ENCODE measurements at places on chromosomes 3 and 15. TPM values are rescaled to one million over a fixed set of nuclear protein-coding genes. Genes with fewer than 3 reads are reported as not detected.

Gene LNP1
- total RNA-seq: 2.2 TPM

Gene PCSK6
- total RNA-seq: 0.40 TPM

Gene PATL2
- total RNA-seq: not detected

Gene C2CD4A
- 0.10 TPM for total RNA-seq

Gene ULK3
- 24.5 TPM for total RNA-seq

Gene SMCO1
- not detected for total RNA-seq

Gene CYP19A1
- not detected for total RNA-seq

Gene ROBO2
- total RNA-seq: 2.8 TPM

Gene SHC4
- total RNA-seq: 61.8 TPM

Gene SCN11A
- not detected for total RNA-seq

DNA sequence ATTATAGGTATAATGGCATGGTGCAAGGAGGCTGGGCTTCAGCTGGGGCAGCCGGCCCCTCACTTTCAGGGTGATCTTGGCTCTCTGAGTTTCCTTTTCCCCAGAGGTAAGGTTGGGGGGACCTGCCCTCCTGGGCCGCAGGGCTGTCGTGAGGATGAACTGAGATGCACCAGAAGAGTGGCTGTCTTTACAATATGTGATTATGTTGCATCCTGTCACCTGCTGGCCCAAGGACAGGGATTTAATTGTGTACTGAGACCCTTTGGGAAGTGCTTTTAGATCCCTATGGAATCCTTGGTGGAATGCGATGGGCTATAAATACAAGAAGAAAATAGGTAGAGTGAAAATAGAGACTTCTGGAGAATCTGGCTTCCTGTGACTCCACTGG lies 22.1 kb downstream of the ANAPC13 start:
- no peak for DNase-seq

DNA sequence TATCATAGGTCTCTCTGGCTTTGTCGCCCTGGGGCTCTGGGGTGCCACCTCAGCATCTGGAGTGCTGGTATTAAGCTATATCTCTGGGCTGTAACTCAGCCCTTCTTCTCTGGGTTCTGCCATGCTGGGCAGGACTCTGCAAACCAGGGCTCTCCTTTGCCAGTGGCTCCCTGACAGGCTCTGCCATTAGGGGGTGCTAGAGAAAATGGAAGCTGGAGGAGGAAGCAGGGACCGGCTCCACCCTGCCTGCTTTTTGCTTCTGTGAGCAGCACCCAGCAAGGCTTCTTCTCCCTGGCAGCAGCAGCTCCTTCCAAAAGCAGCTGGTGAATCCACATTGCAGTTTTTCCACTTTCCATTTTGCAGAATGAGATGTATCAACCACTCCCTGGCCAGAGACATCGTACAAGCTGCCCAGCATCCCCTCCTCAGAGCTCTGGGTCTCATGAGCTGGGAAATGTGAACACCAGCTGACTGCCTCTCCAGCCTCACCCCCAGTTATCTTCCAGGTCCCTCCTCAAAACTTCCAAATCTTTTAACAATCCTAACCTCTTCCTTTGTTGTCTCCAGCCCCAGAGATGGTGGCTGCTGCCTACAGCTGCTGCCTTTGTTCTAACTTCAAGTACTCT lies 165.0 kb downstream of the ABHD5 start:
- no peak for DNase-seq

GRCh38 chr3:134559591-134559990 lies 73.7 kb downstream of the CEP63 start:
- DNase-seq: no peak

DNA sequence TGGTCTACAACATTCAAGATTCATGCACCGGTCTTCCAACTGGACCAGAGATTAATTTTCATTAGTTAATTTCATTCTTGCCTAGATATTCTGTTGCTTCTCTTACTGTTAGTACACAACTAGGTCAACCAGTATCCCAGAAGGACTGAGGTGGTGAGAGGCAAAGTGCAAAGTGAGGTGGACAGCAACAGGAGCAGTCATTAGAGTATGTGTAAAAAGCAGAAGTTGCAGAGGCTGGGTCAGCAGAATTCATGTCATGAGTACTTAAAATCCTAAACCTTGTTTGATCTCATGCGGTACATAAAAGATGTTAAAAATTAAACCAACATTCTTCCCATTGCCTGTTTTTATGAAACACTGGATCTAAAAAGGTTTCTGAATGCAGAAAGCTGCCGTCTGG lies 46.7 kb downstream of the PARP14 start:
- no peak for DNase-seq

DNA sequence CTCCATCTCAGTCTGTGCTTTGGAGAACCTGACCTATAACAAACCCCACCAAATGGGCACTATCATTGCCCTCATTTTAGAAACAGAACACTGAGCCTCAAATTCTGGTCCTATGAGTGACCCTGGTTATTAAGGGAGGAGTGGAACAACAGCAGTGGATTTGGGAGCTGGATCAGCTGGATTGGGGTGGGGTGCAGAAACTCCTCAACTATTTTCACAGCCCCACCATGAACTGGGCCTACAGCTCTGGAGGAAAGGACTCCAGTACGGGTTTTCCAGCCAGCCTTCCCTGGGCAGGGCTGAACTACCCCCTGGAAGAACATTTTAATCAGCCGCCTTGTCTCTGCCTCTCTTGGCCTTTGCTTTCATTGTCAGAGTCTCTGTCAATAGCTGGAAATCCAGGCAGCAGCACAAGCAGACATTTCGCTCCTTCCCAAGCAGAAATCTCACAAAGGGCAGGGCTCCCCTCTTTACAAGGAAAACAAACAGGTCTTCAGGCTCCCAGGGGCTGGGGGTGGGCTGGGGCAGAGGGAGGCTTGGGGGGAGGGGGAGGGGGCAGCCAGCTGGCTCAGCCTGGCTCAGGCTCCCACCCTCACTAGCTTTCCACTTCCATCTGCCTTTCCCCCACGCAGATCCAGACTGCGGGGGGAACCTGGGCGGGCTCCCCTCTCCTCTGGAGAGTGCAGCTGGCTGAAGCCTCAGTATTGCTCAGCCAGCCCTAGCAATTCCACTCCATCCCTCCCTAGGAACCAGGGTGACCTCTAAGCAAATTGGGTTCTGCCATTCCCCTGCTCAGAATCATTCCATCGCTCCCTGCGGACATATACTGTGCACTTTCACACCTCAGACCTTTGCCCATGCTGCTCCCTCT lies 13.7 kb upstream of the TLE3 start:
- DNase-seq: no peak

DNA sequence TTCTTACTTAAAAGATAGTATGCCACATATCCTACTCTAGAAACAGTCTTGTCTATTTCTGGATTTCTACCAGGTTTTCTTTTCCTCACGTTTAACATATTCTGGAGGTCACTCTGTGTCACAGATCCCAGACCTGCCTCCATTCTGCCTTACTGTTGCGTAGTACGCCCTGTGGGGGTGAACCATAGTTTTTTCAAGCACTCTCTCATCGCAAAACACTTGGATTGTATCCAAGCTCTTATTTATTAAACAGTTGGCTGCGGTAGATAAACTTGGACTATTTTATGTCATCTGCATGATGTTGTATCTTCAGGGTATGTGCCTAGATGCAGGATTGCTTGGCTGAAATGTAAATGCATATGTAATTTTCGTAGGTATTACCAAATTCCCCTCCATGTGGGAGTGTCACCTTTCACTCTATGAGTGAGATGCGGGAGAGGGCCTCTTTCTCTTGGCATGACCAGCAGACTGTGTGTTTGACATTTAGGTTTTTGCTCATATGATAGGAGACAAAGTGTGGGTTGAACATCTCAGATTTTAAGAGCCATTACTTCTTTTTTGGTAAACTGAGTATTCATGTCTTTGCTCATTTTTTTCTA lies 55.8 kb downstream of the ABTB1 start:
- DNase-seq: no peak

DNA sequence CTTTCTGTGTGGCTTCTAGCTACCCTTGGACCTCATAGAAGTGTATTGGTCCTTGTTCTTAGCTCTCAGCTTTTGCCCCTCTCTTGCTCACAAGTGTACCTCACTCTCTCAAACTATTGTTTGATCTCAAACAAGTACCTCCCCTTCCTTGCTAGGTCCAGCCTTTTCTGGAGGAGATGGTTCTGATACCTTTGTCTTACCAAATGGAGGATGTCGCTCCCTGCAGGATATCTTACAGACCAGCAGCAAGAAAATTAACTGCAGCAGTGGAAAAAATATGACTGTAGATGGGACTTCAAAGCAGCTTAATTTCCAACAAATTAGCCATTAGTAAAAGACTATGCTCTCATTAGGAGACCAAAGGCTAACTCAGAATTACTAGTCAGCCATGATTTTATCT lies 388.1 kb upstream of the ROBO2 start:
- DNase-seq: no peak

DNA sequence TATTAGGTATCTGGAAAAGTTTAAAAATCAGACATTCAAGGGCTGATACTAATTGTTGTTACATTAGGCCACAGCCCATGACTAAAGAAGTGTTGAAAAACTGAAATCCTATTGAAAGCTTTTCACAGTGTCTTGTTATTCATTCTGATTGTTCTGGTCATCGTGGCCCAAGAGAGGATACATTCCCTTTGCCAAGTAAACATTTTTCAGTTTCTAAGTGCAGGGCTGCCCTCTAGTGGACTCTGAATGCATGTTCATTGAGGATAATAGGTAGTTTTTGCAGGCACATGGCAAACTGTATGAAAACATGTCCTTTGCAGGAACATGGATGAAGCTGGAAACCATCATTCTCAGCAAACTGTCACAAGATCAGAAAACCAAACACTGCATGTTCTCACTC lies 181.1 kb downstream of the MYRIP start:
- no peak for DNase-seq

DNA sequence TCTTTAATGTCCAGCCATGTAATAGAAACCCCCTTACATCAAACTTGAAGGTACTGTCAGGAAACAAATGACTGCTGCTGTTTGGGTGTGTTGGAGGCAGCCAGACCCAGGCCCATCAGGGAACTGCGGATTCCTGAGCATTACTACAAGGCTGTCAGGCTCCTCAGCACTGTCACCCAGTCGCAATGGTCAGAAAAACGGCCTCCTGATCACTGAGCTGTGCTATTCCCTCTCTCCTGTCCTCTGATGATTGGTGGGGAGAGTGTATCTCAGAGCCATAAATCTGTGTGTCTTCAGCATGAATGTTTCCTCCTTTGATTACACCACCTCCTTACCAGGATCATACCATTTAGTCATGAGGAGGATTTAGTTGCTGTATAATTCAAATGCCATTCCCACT lies 135.2 kb upstream of the GADL1 start:
- DNase-seq: no peak

DNA sequence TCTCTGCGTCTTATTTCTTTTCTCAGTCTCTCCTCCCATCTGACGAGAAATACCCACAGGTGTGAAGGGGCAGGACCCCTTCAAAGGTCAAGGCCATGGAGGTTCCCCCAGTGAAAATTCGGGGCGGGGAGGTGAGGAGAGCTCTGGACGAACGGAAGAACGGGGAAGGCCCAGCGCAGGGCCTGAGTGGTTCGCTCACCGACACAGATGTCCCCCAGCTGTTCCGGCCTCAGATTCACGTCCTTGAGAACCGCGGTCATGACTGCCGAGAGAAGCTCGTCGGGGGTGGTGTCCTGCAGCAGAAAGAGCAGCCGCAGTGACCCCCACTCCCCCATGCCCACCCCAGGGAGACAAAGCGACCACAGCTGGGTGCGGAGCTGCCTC lies 542 bp downstream of the ACAA1 start:
- DNase-seq: no peak

- DNase-seq: no peak
Observed at GRCh38 chr15:90059208-90059985, 42.9 kb downstream of the IDH2 start.

DNA sequence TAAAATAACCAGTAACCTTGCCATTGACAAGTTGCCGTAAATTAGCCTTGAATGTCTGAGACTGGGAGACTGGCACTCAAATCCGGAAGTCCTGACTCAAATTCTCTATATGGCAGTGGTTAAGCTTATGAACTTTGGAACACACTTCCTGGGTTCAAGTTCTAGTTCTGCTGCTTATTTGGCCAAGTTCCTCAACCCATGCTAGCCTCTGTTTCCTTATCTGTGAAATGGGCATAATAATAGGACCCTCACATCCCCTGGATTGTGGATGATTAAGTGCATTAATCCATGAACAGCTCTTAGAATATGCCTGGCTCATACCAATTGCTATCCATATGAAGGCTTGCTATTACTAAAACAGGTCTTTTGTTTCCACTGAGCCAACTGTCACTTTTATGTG lies 311.5 kb downstream of the EDEM1 start:
- DNase-seq: no peak

DNA sequence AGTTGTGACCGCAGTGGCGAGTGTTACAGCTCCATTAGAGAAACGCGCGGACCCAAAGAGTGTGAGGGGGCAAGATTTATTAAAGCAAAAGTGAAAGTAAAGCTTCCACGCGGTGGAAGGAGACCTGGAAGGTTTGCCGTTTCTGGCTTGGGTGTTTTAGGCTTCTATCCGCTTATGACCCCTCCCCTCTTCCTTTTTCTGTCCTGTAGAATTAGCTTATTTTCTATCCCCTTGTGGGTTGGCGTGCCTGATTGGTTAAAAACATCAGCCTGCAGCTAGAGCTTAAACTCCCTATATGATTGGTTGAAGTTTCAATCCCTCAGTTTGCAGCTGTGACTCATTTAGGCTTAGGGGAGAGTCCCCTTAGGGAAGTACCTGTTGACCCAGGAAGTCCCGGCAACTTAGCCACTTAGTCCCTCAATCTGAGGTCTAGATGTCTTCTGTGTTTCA lies 39.6 kb downstream of the C3orf38 start:
- DNase-seq: no peak

DNA sequence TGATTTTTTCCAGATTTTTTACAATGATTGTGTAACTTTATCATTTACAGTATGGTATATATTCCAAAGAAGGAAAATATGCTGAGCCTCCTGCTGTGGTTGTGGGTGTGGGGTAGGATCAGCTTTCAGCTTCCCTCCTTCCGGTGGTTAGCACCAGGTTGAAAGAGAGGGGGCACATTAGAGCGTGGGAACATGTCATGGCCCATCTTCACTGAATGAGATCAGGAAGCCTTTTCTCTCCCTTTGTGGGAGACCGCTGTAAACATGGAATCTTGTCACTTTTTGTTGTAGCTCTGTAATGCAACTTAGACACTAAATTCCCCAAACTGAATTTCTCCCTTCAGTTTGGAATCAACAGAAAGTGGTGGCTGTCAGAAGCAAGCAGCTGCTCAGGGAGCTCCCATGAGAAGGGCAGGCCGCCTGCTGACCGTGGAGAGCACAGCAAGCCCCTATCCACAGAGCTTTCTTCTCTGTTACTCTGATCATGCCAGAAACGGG lies 86.7 kb upstream of the LIMD1 start:
- no peak for DNase-seq
